Stimulated activated CD4-positive, alpha-beta T cell treated with anti-CD3 and anti-CD28 coated beads, Interleukin-2, amount 100 ng/mL, for 48 hours (primary cell): ENCODE measurements at places on chromosomes 3 and 15.

DNA sequence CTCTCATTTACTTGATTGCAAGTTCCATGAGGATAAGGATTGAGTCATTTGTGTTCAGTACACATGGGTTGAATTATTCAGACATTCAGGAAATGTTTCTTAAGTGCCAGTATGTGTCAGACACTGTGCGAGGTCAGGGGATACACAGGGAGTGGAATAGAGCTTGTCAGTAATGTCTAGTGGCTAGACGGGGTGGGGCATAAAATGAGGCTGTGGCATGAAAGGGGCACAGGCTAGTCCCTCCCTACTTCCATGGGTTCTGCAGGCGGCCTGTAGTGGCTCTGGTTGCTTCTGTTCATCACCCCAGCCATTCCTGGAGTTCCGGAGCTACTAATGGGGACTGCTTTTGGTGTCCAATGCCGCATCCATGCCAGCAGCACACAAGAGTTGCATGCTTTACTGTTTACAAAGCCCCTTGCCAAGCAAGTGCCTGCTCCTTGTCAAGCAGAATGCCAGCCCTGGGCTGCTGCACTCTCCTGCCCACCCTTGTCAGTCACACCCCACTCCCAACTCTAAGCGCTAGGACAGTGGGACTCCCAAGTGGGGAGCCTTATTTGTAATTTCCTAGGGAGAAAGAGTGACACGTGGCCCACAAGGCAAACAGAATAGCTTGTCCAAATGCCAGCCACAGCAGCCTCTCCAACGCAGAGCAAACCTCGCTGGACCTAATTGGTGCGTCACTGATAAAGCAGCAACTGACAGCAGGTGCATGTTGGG is 70.8 kb downstream of the RAB11A start:
- no peak for DNase-seq

GRCh38 chr3:72331076-72331475 is 517.2 kb downstream of the SHQ1 start:
- DNase-seq, result no peak

GRCh38 chr3:136667081-136667480 is 85.1 kb downstream of the STAG1 start:
- DNase-seq, result no peak

DNA sequence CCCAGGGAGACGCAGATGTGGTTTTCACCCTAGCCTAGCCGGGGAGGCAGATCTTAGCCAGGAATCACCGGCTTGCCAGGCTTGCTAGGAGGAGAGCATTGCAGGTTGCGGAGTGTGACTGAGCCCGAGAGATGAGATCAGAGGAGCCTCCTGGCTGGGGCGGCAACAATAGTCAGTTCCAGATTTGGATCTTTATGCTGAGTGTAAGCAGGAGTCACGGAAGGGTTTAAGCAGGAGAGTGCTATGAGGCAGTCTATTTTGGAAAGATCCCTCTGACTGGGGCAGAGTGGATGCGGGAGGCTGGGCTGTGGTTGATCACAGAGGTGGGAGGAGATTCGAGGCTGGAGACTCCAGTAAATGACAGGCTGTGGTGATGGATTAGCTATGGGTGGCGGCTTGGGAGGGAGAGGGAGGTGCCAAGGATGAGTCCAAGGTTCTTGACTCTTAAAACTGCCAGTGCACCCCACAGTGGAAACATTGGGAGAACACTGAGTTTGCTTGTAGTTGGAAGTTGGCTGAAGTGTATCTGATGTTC is 10.4 kb upstream of the BAHD1 start:
- DNase-seq, result no peak

- DNase-seq, result no peak
Observed at GRCh38 chr3:95751509-95751908, 1062.9 kb upstream of the EPHA6 start.

GRCh38 chr3:106242781-106243180 is 374.0 kb upstream of the CBLB start:
- DNase-seq, result no peak

GRCh38 chr3:12822725-12823373 is 18.5 kb downstream of the RPL32 start:
- DNase-seq, result no peak

DNA sequence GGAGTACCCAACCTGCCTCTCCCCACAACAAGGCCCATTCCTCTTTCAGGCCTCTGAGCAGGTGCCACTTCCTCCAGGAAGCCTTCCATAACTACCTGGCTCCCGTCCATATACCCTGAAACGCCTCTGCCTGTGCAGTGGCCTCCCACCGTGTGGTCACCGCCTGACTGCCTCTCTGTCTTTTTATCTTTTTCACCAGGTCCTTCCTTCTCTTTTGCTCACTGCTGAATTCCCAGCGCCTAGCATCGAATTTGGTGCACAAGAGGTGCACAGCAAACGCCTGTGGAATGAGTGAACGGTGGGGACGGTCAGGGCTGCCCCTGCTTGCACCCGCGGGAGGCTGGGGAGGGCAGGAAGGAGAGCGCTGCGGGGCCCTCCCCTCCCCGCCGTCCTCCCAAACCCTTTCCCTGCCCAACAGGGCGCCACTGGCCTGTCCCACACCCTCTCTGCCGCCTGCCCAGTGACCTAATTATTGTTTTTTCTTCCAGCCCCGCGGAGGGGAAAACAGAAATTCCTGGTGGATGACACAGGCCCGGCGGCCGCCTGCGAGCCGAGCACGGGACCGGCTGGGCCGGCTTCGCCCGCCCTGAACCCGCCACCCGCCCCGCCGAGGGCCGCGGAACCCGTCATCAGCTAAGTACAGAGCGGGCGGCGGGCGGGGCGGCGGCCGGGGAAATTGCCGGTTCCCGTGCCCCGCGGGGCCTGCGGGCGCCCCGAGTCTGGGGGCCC is 140.1 kb downstream of the SMAD6 start:
- no peak for DNase-seq

- no peak for DNase-seq
Observed at GRCh38 chr3:73681610-73682009, 56.9 kb upstream of the PDZRN3 start.

- DNase-seq, result no peak
Observed at GRCh38 chr3:30538791-30539190, 67.6 kb upstream of the TGFBR2 start.

GRCh38 chr3:94036909-94037507 is 8.6 kb upstream of the STX19 start:
- DNase-seq, result no peak

DNA sequence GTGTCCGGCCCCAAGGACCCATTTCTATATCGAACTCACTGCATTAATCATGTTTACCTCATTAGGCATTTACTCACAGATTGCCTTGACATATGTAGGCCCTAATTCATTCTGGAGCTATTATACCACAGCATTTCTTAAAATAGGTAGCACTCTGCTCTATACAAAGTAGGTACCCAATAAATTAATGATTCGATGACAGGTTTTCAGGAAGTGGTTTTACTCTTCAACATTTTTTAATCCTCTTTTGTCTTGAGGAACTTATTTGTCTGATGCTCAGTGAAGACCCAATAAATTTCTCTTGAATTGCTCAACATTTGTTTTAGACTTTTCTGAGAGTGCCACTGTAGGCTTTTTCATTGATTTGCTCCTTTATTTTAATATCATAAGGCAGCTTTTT is 12.1 kb downstream of the TGFBR2 start:
- DNase-seq, result no peak

GRCh38 chr3:133512416-133513089 is 60.9 kb upstream of the CDV3 start:
- DNase-seq, result no peak

GRCh38 chr3:183307749-183308148 is 54.7 kb downstream of the B3GNT5 start:
- no peak for DNase-seq

DNA sequence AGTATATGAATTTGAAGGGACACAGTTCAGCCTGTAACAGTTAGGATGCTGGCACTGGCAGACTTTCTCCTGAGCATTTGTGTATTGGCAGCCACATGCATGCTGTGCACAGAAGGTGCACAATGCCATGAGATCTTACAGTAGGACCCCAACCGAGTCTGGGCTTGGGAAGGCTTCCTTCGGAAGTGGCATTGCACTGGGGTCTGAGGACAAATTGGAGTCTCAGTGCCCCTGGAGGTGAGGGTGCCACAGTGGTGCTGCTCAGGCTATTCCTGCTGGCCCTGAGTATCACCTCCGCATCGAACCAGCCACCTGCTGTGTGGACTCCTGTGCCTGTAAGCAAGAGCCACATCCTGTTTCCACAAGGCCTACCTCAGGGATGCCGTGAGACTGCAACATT is 99.5 kb downstream of the DNAJB8 start:
- DNase-seq, result no peak

GRCh38 chr3:23762759-23763477 is 42.8 kb upstream of the UBE2E1 start:
- DNase-seq, result no peak

DNA sequence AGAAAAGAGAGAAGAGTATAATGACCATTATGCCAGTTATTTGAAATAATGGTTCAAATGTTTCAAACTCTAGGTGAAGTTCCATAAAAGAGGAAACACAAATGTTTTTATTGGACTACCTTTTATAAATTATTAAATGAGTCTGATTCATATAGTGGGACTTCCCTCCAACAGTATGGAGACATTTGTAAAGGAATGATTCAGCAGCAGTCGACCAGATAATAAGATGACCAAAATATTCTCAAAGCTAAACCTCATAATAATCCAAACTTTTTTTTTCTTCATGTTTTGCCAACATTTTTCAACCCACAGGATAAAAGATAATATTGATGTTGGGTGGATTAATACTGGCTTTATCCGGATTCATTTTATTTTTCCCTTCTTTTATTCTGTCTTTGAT is 18.8 kb downstream of the TIPARP start:
- no peak for DNase-seq

DNA sequence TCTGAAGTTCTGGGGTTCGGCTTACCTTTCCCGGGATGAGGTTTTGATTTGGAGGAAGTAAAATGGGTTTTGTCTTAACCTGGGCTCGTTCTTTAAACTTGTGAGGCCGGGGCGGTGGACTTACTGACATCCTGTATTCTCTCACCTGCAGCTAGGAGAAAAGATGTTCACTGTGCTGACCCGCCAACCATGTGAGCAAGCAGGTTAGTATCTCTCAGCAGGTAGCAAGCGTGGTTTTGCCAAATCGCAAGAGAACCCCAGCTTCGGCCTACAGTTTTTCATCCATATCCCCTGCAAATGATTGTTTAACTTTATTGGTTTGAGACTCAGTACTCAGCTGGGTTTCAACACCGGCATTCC is 891 bp downstream of the ENTPD3 start:
- DNase-seq, result no peak

GRCh38 chr3:75982151-75982550 is 196.8 kb upstream of the ZNF717 start:
- DNase-seq, result no peak

DNA sequence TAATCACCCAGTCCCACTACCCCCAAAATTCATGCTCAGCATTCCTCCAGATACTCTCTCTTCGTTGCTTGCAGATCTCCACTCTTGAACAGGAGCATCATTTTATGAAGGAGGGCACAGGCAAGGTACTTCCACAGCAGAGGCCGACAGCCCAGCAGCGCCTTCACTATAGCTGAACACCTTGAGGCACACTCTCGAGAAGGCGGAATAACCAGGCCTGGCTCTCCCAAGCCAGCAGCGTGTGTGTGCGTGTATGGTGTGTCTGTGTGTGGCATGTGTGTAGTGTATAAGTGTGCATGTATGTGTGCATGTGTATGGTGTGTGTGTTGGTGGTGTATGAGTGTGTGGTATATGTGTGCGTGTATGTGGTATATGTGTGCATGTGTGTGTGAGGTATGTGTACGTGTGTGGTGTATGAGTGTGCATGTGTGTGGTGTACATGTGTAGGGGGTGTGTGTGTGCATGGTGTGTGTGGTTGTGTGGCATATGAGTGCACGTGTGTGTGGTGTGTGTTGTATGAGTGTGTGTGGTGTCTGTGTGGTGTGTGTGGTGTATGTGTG is 161.8 kb downstream of the XXYLT1 start:
- DNase-seq, result no peak

DNA sequence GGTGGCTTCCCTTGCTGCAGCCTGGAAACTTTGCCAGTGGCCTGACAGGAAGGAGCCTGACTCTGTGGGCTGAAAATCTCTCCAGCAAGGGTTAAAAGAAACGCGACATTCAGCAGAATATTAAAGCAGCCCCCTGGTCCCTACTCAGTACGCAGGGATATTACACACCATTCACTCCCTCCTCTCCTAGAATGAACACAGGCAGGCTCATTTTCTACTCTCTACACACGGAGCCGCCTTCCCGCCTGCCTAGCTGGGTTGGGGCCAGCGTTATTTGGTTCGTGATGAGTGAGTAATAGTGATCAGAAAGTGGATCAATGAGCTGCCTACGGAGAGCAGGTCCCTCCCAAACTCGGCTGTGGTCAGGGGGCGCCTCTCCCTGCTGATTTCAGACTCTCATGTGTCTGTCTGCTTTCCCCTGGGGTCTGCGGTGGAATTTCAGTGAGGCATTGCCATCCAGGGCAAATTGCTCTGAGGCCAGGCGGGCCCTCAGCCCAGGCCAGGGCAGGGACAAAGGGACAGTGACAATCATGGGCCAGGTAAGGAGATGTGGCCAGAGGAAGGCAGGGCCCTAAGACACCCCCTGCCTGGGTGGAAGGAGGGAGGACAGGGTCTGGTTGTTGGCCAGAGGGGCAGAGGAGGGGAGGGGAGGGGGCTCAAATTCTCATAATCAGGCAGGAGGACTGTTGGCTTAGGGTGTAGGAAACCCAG is 2.8 kb downstream of the EPHB1 start:
- no peak for DNase-seq

DNA sequence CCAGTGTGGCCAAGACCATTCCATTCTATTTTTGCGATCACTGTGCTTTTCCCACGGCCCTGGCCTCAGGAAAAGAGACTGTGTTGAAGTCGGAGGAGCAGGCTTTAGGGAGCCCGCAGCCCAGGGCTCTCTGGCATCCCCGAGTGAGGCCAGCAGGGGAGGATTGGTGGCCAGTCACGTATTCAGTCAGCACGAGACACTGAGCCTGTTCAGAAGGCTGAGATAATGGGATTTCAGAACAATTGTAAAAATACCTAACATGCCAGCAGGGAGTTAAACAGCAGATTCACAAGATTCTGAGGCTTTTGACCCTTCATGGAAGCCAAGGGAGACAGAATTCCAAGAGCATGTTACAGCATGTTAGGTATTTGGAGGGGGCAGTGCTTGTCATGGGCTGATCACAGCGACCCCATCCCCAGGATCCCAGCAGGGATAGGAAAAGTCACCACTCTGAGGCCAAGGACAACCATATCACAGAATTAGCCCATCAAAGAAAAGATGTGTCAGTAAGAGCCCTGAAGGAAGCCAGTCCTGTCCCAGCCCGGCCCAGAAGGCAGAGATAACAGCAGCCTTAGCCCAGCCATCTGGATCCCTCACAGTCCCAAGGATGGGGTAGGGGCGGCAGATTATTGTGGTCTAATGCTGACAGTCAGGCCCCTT is 40.6 kb downstream of the AMOTL2 start:
- no peak for DNase-seq

- no peak for DNase-seq
Observed at GRCh38 chr3:14246414-14246813, 67.8 kb downstream of the LSM3 start.

DNA sequence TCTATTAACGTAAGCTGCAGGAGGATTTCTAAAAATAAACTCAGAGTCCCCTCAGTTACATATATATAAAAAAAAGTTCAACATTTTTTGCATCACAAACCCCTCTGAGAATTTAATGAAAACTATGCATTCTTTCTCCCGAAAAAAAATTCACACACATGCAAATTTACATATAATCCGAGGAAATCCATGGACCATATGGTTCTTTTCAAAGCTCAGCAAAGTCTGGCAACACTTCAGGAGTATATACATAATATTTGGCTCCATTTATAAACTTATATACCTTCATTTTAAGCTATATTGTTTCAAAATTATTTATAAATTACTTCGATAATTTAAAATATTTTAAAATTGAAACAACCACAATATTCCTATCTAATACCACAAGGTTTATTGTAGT is 140.7 kb upstream of the PLXND1 start:
- DNase-seq, result no peak

- no peak for DNase-seq
Observed at GRCh38 chr3:58335652-58335947, 2.9 kb downstream of the PXK start.
